ENCODE measurements at places on chromosomes 5 and 9. TPM values are rescaled to one million over a fixed set of nuclear protein-coding genes. Genes with fewer than 3 reads are reported as not detected.

PITX1 gene
- 31.0 TPM for total RNA-seq

CHSY3 gene
- total RNA-seq = 2.3 TPM

PDE8B gene
- total RNA-seq = 0.17 TPM

MIER3 gene
- total RNA-seq = 21.9 TPM

PHF24 gene
- total RNA-seq = 0.47 TPM

SLC35D2 gene
- total RNA-seq = 32.5 TPM

GRCh38 chr5:11658376-11658775 lies 245.9 kb downstream of the CTNND2 start:
- no peaks in the 10 kb centered on the region for H3K36me3 ChIP-seq
- H3K4me1 ChIP-seq = no peaks in the 10 kb centered on the region
- DNase-seq = no peak
- no peak overlapping the region for H3K4me3 ChIP-seq

- H3K4me3 ChIP-seq = no peak overlapping the region
- H3K27me3 ChIP-seq = no peaks in the 10 kb centered on the region
- no peak overlapping the region for H3K27ac ChIP-seq
- no peak for DNase-seq
- H3K4me1 ChIP-seq = peaks cover 5% of the 10 kb centered on the region
- no peaks in the 10 kb centered on the region for H3K36me3 ChIP-seq
Observed at GRCh38 chr9:123336449-123336848, 19.5 kb upstream of the CRB2 start.

DNA sequence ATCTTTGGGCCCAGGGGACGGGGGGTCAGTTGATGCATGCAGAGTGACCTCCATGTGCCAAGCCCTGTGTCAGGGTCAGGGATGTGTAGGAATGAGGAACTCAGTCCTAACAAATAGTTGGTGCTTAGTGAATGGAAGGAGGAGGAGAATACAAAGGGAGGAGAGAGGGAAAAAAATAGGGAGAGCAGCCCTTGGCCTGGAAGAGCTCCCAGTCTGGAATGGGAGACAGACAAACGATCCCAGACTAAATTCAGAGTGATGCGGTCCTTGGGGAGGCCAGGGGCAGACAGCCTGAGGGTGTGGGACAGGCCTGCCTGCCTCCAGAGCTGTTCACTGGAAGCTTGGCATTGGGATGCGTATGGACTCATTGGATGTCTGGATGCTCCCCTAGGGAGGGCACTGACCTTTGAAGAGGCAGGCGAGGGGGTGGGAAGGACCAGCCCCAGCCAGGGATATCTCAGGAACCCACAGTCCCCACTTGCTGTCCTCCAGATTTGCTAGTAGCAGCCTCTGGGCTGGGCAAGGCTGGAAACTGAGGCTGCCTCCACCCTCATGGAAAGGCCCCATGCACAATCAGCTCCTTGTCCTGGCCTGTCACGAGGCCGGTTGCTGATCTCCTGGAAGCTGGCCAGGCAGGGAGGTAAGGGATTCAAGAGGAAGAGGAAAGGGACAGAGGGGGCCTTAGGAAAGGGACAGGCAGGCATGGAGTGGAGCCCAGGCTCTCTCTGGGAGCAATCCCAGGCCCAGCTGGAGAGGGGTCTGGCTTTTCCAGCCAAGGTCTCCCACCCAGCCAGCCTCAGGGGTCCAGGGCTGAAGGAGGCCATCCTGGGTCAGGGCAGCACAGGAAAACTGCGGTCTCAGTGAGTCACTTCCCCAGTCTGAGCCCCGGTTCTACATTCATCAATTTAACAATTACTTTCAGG lies 69.0 kb upstream of the GGTA1 start:
- DNase-seq = no peak
- peaks cover 19% of the 10 kb centered on the region for H3K4me1 ChIP-seq
- H3K36me3 ChIP-seq = no peaks in the 10 kb centered on the region
- no peaks in the 10 kb centered on the region for H3K27me3 ChIP-seq
- H3K27ac ChIP-seq = no peak overlapping the region

GRCh38 chr9:27785714-27786100 lies 212.4 kb upstream of the C9orf72 start:
- no peak for DNase-seq
- H3K4me3 ChIP-seq = no peak overlapping the region
- H3K27ac ChIP-seq = no peak overlapping the region
- no peaks in the 10 kb centered on the region for H3K27me3 ChIP-seq
- H3K4me1 ChIP-seq = no peaks in the 10 kb centered on the region

DNA sequence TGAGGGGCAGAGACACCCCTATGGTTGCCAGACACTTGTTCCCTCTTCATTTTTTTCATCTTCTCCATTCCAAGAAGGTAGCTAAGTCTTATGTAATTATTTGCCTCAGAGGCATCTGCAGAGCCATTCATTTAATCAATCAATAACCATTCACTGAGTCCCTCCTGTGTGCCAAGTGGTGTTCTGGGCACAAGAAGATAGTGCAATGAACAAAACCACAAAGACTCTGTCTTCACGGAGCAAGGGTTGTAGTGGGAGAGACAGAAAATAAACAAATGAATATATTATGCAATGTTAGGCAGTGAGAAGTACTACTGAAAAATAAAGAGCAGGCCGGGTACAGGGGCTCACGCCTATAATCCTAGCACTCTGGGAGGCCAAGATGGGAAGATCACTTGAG lies 41.4 kb upstream of the CTNNA1 start:
- no peak overlapping the region for H3K27ac ChIP-seq
- H3K36me3 ChIP-seq = no peaks in the 10 kb centered on the region
- no peaks in the 10 kb centered on the region for H3K27me3 ChIP-seq
- H3K4me3 ChIP-seq = no peak overlapping the region

- no peaks in the 10 kb centered on the region for H3K4me1 ChIP-seq
- no peak overlapping the region for H3K4me3 ChIP-seq
- H3K27me3 ChIP-seq = peaks cover 21% of the 10 kb centered on the region
- H3K27ac ChIP-seq = no peak overlapping the region
- no peaks in the 10 kb centered on the region for H3K36me3 ChIP-seq
Observed at GRCh38 chr5:133849116-133849515, 119.3 kb downstream of the C5orf15 start.

GRCh38 chr5:66416698-66417097 lies 179.5 kb upstream of the MAST4 start:
- no peak for DNase-seq
- H3K36me3 ChIP-seq = no peaks in the 10 kb centered on the region
- H3K27ac ChIP-seq = no peak overlapping the region
- H3K27me3 ChIP-seq = no peaks in the 10 kb centered on the region
- no peaks in the 10 kb centered on the region for H3K4me1 ChIP-seq

DNA sequence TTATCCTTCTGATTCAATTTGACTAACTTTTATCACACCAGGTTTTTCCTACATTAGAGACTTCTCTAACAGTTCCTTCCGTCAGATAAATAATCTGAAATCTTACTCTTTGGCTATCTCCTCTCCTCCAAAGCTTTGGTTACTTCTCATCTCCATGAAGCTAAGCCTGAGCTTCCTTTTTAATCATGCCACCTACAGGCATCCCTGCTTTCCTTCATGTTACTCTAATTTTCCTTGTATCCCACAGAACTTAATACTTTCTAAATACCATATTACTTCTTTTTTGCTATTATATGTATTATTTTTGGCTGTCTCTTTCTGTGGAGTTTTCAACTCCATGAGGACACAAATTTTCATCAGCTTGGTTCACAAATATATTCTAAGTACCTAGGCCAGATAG lies 49.7 kb downstream of the C9 start:
- H3K27me3 ChIP-seq = no peaks in the 10 kb centered on the region
- H3K36me3 ChIP-seq = no peaks in the 10 kb centered on the region
- no peak for DNase-seq
- no peaks in the 10 kb centered on the region for H3K4me1 ChIP-seq
- no peak overlapping the region for H3K4me3 ChIP-seq

- no peak overlapping the region for H3K4me3 ChIP-seq
- H3K27ac ChIP-seq = no peak overlapping the region
- H3K27me3 ChIP-seq = peaks cover 13% of the 10 kb centered on the region
- DNase-seq = no peak
- no peaks in the 10 kb centered on the region for H3K4me1 ChIP-seq
Observed at GRCh38 chr5:144089401-144090021, 80.9 kb downstream of the YIPF5 start.

DNA sequence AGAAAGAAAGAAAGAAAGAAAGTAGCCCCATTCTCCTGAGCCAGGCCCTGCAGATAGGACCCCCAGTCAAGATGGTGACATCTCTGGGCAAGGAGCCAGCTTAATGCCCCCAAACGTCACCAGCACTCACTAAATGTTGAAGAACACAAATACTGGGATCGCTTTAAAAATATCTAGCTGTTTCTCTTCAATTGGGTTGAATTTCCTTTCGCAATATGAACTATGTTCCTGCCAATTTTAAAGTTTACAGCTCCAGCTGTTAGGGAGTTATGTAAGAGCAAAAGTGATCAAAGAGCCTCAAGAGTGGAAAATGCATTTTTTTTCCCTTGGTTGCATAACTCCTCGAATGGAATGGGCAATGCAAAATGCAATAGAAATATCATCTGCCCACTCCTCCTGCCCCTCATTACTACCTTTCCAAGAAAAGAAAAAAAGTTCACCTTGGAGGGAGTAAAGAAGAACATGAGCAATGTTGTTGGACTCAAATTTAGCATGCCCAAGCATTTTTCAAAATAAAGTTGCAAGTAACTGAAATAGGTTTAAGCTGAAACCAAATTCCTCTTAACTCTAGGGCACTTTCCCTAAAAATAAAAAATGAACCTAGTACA lies 244.2 kb upstream of the PIK3R1 start:
- no peaks in the 10 kb centered on the region for H3K27me3 ChIP-seq
- H3K4me3 ChIP-seq = no peak overlapping the region

DNA sequence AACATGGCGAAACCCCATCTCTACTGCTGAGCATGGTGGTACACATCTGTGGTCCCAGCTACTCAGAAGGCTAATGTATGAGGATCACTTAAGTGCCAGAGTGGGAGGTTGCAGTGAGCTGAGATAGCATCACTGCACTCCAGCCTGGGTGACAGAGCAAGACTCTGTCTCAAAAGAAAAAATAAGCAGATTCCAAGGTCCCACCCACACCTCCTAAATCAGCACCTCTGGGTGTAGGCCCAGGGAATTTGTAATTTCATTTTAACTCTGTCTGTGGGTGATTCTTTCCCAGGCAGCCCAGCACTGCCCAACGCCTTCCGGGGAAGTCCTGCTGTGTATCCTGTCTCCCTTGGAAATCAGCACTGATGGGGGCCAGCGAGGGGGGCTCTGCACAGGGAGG lies 12.5 kb downstream of the CAMK2A start:
- no peaks in the 10 kb centered on the region for H3K36me3 ChIP-seq
- no peak overlapping the region for H3K4me3 ChIP-seq
- no peaks in the 10 kb centered on the region for H3K4me1 ChIP-seq
- no peak for DNase-seq
- no peak overlapping the region for H3K27ac ChIP-seq
- no peaks in the 10 kb centered on the region for H3K27me3 ChIP-seq

DNA sequence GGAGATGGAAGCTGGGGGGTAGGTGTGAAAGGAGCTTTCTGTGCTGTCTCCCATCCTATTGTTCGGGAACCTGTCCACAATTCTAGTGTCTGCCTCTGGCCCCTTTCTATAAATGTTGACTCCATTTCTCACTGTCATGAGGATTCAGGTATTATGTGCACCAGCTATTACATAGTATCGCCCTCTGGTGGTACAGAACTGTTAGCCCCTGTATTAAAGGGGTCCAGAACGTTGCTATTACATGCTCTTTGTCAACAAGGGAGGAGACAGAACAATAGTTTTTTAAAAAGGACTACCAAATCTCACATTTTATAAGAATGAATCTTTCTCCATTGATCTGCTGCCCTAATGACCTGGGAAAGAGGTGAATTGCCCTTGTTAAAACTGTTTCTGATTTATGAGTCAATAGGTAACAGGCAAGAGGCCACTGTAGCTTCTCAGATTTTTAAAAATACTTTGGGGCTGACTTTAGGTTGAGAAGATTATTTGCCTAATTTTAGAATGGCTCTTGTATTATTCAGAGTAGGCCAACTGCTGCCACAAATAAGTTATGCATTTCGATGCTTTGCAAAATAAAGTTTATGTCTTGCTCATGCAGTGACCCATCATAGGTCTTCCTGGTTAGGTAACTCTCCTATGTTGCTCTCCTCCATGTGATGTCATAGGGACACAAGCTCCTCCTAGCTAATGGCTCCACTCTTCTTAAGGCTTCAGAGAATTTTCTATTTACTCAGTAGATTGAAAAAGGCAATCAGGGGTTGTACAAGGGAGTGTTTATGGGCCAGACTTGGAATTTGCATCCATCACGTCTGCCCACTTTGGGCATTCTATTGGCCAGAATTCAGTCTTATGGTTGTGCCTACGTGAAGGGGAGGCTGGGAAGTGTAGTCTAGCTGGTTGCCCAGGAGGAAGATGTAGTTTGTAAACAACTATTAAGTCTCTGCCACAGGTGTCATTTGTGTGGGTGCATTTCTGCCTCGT lies 20.8 kb downstream of the DCANP1 start:
- peaks cover 23% of the 10 kb centered on the region for H3K4me1 ChIP-seq
- no peaks in the 10 kb centered on the region for H3K36me3 ChIP-seq
- no peak overlapping the region for H3K27ac ChIP-seq
- H3K4me3 ChIP-seq = no peak overlapping the region

DNA sequence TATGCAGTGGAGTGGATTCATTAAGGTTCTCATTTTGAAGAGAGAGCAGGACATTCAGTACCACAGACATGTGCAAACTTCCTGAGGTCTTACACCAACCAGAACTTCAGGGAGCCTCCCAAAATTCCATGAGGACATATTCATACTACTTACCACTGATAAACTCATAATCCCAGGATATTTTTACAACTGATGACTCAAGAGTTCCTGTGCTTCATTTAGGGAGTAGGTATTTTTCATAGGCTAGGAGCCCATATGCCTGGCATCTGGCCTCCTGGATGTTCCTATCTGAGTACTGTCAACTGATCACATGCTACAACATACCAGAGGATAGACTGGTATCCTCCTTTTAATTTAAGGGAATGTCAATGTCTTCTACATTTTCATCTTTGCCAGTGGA lies 578.0 kb downstream of the EFNA5 start:
- H3K27ac ChIP-seq = no peak overlapping the region
- H3K36me3 ChIP-seq = no peaks in the 10 kb centered on the region
- no peak for DNase-seq

- H3K27ac ChIP-seq = no peak overlapping the region
- H3K4me3 ChIP-seq = no peak overlapping the region
- no peaks in the 10 kb centered on the region for H3K4me1 ChIP-seq
Observed at GRCh38 chr9:40926404-40927259, 201.8 kb downstream of the FOXD4L6 start.

DNA sequence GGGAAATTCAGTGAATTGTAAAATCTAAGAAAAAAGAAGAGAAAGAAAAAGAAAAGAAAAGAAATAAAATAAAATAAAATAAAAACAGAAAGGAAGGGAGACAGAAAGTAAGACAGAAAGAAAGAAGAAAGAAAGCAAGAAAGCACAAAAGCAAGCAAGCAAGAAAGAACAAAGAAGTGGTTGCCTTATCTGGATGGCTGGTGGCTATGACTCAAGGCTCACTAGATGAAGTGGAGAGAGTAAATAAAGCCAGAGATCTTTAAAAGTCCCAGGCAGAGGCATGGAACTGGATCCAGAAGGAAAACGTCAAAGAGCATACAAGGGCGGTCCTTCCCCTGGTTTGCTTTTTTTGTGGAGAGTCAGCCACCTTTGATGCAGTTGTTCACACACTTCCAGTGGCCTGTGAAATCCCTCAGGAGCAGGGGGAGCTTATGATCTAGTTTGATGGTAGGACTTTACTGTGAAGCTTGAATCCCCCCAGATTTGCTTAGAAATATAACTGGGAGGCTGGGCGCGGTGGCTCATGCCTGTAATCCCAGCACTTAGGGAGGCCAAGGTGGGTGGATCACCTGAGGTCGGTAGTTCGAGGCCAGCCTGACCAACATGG lies 176.7 kb upstream of the HMHB1 start:
- DNase-seq = no peak
- H3K4me3 ChIP-seq = no peak overlapping the region
- H3K4me1 ChIP-seq = peaks cover 1% of the 10 kb centered on the region
- H3K36me3 ChIP-seq = no peaks in the 10 kb centered on the region
- H3K27me3 ChIP-seq = no peaks in the 10 kb centered on the region

Data from HCT116 (cell line).